ENCODE measurements at places on chromosomes 1 and 21.

DNA sequence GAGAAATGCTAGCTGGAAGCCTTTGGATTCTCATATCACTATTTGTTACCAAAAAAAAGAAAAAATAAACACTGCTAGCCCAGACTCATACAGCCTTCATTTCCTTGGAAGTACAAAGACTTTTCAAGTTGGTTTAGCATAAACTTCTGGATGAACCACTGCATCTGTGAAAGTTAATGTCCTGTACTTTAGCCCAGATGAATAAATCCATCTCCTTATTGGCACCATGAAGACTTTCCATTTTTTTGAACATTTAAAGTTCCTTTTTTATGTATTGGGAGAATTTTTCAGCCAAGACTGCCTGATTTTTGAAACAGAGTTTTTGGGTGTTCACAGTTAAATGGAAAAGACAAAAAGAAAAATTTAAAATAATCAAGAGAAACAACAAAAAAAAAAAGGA lies 184.0 kb upstream of the C1orf87 start:
- no peak for DNase-seq

DNA sequence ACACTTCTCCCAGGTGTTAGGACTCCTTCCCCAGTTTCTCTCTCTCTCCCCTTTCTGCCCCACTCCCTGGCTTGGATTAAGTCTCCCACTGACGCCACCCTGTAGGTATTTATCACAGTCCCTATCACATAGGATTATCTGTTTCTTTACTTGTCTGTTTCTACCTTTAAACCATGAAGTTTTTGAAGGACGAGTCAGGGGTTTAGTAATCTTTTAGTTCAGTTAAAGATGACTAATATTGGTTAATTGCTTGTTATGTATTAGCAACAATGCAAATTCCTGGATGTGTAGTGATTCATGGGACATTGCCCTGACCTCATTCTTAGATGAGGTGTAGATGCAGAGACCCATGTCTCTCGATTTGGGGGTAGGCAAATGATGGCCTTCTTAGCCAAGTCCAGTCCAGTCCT lies 6.4 kb downstream of the LAMC1 start:
- DNase-seq = no peak

DNA sequence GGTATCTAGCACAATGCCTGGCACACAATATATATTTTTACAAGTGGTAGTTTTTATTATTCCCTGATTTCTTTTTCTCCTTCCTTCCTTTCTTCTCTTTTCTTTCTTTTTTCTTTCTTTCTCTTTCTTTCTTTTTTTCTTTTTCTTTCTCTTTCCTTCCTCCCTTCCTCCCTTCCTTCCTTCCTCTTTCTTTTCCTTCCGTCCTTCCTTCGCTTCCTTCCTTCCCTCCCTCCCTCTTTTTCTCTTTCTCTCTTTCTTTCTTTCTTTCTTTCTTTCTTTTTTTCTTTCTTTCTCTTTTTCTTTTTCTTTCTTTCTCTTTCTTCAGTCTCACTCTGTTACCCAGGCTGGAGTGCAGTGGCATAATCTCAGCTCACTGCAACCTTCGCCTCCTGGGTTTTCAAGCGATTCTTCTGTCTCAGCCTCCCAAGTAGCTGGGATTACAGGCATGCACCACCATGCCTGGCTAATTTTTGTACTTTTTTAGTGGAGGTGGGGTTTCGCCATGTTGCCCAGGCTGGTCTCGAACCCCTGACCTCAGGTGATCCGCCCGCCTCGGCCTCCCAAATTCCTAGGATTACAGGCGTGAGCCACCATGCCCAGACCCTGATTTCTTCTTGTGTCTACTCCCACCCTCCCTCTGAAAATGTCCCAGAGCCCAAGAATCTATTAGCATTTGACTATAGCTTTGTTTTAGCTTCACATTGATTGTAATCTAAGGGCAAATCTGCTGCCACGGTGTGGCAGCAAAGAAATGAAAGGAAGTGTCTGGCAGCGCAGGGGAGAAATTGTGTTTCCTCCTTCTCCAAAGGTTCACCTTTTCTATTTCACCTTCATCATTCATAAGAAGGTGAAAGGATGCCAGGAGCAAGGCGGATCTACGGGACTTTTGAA lies 19.9 kb upstream of the ABCB10 start:
- no peak for DNase-seq

DNA sequence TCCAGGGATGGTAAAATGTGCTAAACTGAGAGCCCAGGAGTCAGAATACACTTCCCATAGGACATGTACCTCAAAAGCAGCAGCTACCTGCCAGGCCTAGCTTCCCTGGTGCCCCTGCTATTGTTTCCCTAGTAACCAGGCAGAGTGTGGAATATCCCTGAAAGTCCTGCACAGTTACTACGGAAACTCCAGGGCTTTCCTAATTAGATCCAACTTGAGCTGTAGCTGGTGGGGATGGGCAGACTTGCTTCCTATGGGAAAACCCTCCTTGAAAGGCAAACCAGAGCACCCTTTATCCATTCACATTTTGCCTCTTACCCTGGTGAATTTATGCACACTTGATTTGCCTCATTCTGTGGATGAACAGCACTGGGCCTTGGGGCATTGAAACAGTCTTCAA lies 559.9 kb upstream of the PBX1 start:
- DNase-seq = no peak

DNA sequence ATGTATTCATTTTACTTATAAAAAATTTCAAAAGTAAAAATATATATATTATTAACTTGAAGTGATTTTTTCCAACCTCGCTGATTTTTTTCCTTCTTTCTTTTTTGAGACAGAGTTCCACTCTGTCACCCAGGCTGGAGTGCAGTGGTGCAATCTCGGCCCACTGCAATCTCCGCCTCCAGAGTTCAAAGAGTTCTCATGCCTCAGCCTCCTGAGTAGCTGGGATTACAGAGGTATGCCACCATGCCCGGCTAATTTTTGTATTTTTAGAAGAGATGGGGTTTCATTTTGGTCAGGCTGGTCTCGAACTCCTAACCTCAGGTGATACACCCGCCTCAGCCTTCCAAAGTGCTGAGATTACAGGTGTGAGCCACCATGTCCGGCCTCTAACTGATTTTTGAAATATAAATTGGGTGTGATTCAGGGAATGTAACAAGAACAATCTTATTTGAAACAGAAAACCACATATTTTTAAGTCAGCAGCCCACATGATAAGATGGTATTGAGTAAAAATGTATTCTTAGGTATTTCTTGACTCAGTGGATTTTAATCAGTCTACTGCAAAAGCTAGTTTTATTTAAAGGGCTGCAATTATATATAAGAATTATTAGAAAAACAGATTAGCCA lies 30.0 kb downstream of the ZBTB8B start:
- DNase-seq = no peak

DNA sequence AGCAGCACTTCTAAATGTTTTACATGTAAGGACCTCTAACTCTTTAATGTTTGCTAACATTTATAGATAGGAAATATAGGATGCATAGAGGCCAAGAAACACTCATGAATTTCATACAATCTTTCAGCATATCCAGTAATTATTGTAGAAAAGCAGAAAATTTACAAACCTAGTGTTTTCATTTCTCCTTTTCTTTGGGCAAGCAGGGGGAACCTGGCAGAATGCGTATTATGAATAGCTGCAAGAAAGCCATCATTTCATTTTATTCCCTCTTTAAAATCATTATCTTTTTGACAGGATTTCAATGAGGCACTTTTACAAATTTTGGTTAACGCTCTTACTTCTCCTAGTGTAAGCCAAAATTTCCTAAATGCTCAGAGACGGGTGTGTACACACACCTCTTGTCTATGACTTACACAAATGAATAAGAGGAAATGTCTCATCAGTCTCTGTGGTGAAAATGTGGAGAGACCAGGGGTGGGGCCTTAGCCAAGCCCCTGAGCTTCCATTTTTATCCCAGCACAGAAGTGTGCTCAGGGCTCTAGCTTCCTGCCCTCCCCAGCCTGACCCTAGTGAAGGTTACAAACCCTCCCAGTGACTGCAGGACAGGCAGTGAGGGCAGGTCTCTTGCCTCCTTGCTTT lies 91.6 kb downstream of the LRRC8C start:
- no peak for DNase-seq

- no peak for DNase-seq
Observed at GRCh38 chr1:28296401-28297261, 32.2 kb upstream of the MED18 start.

GRCh38 chr1:210292231-210292871 lies 36.4 kb upstream of the HHAT start:
- DNase-seq = no peak

DNA sequence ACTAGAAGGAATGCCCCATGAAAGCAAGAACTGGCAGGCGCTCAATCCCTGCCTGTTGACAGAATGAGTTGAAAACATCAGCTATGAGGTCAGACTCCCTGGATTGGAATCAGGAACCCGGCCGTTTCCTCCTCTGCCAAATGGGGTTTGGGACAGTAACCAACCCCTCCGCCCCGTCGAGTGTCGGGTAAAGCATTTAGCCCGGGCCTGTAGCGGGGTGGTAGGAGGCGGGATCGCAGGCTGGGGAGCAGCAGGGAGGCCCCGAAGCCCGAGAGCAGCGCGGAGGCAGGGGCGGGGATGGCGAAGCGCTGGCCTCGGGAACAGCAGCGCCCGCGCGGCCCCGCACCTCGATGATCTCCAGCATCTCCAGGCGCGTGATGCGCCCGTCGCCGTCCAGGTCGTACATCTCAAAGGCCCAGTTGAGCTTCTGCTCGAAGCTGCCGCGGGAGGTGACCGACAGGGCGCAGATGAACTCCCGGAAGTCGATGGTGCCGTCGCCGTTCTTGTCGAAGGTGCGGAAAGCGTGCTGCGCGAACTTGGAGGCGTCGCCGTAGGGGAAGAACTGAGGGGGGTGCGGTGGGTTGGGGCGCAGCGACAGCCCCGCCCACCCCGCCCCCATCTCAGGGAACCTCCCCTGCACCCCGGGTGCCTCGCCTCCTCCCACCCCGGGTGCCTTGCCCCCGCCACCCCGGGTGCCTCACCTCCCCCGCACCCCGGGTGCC lies 7.5 kb downstream of the HPCAL4 start:
- no peak for DNase-seq

DNA sequence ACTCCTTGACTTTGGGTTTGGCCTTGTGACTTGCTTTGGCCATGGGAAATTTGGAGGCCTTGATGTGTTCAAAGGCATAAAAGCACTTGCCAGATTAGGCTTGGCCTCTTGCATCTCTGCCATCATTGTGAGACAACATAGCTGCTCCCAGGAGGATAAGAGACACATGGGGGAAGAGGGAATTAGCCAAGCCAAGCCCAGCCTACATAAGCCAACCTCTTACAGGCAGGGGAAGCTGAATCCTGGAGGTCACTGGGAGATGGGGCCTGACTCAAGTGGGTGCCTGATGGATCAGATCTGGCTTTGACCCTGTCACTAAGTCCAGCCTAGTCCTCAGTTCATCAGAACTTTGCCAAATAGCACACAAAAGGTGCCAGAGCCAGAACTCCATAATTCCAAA lies 37.6 kb upstream of the HMGB4 start:
- no peak for DNase-seq

GRCh38 chr21:45506241-45506817 lies 35.9 kb downstream of the SLC19A1 start:
- no peak for DNase-seq

DNA sequence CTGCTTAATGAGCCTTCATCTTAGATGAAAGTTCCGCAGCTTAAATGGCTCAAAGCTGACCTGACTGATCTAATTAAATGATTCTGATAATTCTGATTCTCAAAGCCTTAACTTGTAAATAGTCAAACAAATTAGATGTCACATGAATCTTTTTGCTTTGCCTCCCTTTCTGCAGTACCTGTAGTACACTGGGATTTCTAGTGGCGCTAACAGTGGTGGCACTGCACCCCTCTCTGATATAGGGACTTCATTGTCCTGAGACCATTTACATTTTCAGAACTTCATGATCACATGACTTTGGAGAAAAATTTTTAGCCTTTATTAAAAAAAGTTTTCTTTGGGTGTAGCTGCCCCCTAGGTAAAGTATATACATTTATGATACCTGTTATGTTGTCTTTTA lies 546.7 kb upstream of the ADGRL2 start:
- DNase-seq = no peak

DNA sequence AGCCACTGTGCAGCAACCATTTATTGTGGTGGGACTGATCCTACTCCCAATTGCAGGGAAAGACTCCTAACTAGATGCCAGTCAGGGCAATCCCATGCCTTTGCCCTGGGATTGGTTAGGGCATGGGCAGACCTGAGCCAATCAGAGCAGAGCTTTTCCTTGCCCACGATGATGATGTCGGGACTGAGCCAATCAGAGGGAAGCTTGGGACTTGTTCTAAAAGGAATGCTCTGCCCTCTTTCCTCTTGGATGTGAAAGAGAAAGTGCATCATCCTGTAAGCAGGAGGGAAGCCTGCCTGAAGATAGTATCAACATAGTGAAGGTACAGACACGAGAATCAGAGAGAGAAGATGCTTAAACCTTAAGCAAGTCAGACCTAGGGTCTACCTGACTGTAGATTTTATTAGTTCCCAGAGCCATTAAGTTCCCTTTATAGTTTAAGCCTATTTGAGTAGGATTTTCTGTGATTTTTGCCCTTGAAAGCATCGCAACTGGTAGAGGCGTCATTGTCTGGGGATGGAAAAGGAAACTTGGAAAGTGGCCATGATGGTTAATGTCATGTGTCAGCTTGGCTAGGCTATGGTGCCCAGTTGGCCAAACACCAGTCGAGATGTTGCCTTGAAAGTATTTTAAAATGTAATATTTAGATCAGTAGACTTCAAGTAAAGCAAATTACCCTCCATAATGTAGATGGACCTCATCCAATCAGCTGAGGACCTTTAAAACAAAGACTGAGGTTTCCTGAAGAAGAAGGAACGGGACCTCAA lies 19.9 kb downstream of the IRF2BP2 start:
- no peak for DNase-seq

GRCh38 chr1:59428828-59429227 lies 131.9 kb downstream of the FGGY start:
- no peak for DNase-seq

GRCh38 chr1:160942926-160943325 lies 11.7 kb downstream of the ITLN2 start:
- DNase-seq = no peak

DNA sequence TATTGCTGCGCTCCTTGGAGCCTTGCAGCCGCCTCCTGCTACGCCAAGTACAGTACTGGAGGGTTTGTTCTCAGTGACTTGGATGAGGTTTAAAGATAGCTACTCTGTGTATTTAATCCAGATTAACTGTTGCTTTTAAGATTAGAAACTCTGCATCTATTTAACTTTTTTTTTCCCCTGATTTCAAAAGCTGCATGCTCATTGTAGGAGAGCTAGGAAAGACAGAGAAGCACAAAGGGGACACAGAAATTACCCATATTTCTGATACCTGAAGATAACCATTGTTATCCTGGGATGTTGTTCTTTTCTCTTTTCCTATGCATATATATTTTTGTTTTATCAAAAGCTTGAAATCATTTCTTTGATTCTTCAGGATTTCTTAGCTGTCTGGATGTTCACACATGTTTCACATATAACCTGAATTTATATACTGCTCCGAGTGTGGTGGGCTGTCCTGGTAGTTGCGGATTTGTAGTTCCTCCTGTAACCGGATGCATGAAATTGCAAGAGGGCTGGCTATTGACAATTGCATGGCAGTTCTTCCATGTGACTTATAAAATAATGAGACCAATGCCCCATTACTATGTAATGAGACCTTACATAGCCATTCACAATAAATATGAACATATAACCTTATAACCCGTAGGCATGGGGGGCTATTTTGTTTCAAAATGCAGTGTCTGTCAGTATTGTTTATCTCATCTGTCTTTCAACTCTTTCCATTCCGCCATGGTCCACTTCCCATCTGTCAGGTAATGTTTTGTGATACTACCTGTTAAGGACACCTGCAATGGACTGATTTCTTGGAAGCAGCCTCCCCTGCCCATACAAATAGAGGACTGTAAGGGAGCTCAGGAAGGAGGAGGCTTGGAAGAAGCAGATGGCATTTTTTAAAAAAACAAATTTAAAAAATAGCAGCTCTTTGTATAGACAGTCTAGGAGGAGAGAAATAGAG lies 1.4 kb downstream of the RAVER2 start:
- DNase-seq = no peak

Data from NCI-H2081 treated with DMSO at 0.1 percent for 48 hours (cell line).